ENCODE measurements at places on chromosomes 1 and 21.

- peak; percentile 60 for DNase-seq
These were observed 2.7 kb upstream of the FMO1 start for GRCh38 chr1:171245458-171246064.

- no peak for DNase-seq
These were observed 67.1 kb downstream of the KCNH1 start for GRCh38 chr1:211066781-211067384.

GRCh38 chr1:107016376-107016978 is 40.0 kb upstream of the PRMT6 start:
- no peak for DNase-seq

DNA sequence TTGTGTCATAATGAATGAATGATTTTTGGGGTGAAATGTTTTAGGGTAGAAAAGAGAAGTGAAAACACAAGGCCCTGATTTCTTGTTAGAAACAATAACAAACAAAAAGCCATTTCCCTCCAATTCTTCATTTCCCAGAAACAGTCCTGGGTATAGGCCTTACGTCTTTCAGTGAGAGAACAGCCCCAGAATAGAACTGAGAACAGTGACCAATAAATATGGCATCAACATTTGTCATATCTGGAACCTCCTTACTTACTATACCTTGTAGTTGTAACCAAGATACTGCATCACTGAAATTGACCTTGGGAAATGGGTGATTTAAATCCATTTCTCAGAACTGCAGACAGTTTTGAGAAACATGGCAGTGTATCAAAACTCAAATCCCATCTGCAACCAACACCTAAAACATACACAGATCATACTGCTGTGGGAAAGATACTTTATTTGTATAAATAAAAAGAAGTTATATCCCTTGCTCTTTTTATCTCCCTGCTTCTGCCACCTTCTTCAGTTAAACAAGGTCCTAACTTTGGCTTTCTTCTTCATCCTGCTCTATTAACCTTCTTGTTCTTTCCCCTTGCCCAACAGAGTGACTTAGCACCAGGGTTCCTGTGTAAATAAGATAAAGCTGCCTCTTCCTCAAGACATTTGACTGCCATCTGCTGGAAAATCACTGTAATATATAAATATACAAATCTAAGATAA is 19.5 kb downstream of the XKR8 start:
- DNase-seq = peak; percentile 76

- DNase-seq = no peak
These were observed 5.3 kb upstream of the SLC37A1 start for GRCh38 chr21:42508371-42508770.

DNA sequence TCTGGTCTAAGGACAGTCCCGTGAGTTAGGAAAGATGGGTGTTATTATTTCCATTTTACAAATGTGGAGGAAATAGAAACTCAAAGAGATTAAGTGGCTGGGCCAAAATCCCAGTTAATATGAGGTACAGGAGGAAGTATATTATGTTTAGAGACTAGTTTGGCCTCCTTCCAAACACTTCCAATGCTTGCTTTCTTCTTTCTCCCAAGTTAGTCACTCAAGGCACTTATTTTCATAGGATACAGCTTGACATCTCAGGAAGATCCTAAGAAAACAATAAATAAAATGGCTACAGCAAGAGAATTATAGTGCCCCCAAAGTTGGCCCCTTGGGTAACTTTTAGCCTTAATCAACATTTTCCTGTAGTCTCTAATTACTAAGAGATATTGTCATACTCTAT is 47.5 kb upstream of the IPO9 start:
- DNase-seq = peak; percentile 75
